Spleen (tissue), 13 donors: ENCODE measurements at places on chromosomes 1 and 21.
A peak's percentile ranks its signal among the peaks of the same experiment; 100 is the strongest.

DNA sequence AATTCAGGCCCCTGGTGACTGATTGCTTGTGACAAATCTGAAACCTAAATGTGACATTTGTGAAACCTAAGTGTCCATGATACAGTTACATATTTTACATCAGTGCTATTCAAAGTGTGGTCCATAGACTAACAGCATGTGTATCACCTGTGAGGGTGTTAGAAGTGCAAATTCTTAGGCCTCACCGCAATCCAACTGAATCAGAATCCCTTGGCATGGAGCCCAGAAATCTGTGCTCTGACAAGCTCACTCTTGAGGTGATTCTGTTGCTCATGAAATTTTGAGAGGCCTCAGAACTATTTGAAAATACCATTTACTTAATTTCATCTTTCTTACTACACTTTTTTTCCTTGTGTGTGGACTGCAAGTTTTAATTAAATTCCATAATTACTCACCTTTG is 587.9 kb downstream of the ADGRL2 start:
- no peak for DNase-seq

- DNase-seq, result no peak
Measured at GRCh38 chr1:47813970-47814369, 183.2 kb downstream of the TRABD2B start.

GRCh38 chr21:35207322-35207721 is 158.2 kb upstream of the RUNX1 start:
- no peak for DNase-seq

DNA sequence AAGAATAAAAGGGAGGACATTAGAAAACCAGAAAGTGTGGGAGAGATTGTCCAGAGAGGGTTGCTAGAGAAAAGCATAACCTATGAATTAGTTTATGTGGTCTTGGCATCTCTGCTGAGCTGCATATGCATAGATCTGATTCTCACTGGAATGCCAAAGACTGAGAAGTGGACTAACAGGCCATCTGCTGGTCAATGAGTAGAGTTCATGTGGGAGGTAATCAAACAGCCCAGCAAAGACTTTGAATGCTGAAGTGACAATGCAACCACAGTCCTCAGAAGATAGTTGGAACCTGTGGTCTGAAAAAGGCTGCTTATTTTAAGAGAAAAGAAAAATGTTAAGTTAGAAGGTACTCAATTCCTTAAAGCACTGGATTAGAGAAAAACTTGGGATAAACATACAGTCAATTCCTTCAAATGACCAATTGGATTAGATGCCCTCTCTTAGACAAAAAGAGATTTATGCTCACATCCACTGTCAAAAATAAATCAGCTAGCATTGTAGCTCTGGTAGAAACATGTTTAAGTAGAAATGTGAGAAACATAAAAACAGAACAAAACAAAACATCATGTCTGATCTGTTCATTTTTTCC is 382.8 kb downstream of the AMY1C start:
- no peak for DNase-seq

- no peak for DNase-seq
Measured at GRCh38 chr1:186754542-186755145, 74.1 kb upstream of the PLA2G4A start.

- DNase-seq, result peak; percentile 83
Measured at GRCh38 chr1:153805042-153805745, 30.0 kb downstream of the SLC27A3 start.

DNA sequence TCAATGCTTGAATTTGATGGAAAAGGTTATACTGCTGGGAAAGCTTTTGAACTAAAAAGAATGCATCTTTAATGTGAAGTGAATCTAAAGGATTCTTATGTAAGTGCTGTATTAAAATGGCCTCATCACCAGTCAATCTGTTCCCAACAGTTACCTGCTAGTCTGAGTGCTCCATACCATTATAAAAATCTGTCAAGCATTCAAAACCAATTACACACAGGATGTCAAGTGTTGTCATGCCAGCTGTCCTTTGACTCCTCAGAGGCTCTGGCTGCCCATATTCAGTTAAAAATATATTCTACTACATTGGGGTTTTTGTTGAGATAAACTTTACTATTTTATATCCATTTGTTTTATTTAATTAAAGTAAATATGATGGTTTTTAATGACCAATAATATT is 1587.7 kb downstream of the AMY1C start:
- no peak for DNase-seq

DNA sequence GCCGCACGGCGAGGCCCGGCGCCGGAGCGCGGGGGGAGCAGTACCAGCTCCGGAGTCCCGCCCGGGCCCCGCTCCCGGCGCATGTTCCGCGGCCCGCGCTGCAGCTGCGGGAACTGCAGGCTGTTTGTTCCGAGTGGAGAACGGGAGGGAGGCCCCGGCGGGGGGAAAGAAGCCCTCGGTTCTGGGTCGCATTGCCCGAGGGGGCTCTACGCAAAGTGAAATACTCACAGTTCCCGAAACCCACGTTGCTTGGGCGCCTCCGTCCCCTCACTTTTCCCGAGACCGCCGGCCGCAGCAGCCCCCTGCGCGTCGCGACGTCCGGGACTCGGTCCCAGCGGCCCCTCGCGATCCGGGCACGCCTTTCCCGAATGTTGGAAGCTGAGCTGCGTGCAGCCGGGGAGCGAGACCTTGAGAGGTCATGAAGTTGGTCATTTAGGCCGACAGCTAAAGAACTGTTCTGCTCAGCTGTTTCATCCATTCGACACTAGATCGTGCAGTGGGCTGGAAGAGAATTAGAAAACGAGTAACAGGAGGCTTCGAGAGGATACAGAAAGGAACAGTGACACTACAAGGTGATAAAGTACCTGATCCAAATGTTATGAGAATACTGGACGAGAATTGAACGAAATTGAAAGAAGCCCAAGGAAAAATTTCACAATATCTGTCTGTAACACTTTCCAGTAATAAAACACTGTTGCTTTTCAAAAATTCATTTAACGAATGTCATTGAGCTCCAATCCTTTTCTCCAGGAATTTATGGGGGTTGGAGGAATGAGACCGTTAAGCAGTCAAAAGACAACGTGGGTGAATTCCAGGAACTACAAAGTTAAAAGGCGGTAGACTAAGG is 657 bp upstream of the LIN9 start:
- DNase-seq, result no peak

GRCh38 chr1:151992303-151993083 is 1.2 kb downstream of the S100A10 start:
- peak; percentile 74 for DNase-seq

DNA sequence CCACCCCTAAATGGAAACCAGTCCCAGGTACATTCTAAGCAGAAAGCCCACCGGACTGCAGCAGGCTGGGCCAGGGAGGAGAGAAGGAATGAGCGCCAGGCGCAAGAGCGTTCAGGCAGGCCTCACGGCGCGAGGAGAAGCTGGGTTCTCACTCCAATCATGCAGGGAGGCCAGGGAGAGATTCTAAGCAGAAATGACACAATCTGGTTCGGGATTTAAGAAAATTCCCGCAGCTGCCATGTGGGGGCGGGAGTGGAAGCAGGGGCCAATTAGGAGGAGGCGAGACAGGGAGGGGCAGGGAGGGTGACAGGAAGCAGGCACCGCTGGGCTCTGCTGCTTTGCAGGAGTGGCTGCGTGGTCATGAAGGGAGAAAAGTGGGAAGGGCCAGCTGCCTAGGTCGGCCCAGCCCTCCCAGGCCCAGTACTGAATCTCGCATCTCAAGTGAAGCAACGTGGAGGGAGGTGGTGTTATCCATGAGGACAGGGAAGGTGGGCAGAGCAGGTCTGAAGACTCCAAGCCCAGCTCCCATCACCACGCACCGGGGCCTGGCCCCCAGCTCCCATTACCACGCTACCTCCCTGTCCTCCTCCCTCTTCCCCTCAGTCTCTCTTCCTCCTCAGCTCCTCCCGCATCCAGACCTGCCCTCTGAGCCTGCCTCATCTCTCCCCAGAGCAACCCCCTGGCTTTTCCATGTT is 11.8 kb downstream of the NPHP4 start:
- DNase-seq, result peak; percentile 67

GRCh38 chr1:12157366-12158231 is 9.2 kb upstream of the TNFRSF1B start:
- DNase-seq, result no peak

GRCh38 chr1:11273595-11274234 is 717 bp downstream of the UBIAD1 start:
- DNase-seq, result no peak

DNA sequence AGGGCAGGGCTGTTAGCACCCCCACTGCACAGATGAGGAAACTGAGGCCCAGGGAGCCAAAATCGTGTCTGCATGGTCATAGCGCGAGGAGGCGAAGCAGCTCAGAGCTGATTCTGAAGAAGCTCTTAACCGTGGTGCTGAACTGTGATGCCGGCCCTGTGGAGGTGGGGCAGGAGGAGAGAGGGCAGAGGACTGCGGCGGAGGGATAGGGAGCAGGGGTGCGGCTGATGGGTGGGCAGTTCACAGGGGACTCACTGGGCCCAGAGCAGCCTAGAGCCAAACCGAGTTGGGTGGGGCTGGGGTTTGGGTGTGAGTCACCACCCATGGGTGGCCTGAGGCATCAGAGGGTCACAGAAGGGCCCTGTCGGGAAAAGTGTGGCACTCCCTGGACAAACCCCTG is 74.7 kb downstream of the RAP1GAP start:
- no peak for DNase-seq
